ENCODE measurements at places on chromosomes 3 and 15.

DNA sequence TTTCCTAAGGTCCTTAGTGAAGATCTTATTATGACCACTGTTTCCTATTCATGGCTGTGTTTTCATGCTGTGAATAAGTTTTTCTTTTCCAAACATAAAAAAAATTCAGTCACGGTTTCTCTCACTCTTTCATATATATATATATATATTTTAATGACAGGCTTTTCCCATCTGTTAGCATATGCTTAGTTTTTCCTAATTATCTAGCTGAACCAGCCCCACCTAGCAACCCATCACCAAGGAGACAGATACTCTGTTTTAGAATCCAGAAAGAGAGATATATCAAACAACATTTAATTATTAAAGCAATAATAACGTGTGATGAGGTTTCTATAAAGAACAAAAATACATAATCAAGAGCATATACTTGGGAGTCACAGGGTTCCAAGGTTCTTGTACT is 58.3 kb downstream of the TMCC1 start:
- DNase-seq, result no peak

GRCh38 chr3:110811050-110811449 is 260.6 kb upstream of the NECTIN3 start:
- DNase-seq, result no peak

DNA sequence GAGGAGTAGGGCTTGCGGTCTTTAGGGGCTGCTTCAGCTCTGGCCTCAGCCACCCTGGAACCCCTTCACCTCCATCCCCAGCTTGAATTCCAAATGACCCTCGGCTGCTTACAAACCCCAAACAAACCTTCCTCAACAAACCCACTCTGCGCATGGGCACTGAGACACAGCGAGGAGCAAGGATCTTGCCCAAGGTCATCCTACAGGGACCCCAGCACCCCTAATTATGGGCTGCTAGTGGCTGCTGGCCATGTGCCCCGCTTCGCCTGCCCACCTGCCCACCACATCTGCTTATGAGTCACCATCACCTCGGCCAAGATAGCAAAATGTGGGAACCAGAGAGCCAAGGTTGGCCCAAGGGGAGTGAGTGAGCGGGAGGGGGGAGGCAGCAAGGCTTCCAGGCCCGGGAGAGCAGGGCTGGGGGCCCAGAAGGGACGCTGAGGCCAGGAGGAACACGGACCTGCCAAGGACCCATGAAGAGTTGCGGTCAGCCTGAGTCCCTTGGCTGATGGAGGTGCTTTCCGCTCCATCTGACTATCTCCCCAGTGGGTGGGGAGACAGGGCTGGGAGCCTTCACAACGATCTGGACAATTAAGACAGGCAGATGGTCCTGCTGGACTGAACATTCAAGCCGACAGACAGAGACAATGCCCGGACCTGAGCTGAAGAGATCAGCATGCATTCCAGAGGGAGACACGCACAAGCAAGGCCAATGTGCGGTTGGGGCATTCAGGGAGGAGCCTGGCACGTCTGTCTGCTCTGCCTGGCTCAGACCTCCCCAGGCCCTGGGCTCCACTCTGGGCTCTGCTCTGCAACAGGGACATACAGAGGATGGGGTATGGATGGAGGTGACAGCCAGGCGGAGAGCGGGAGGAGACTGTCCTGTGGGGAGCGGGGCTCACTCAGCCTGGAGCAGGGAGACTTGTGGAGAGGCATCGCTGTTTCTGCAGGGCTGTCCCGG is 10.8 kb upstream of the GRIP2 start:
- no peak for DNase-seq

GRCh38 chr15:33608714-33609113 is 297.9 kb downstream of the RYR3 start:
- DNase-seq, result no peak

GRCh38 chr15:80636675-80637074 is 58.4 kb upstream of the ABHD17C start:
- no peak for DNase-seq

- DNase-seq, result no peak
Observed at GRCh38 chr3:14222900-14223594, 44.4 kb downstream of the LSM3 start.

GRCh38 chr15:50066666-50067065 is 52.4 kb downstream of the ATP8B4 start:
- no peak for DNase-seq

DNA sequence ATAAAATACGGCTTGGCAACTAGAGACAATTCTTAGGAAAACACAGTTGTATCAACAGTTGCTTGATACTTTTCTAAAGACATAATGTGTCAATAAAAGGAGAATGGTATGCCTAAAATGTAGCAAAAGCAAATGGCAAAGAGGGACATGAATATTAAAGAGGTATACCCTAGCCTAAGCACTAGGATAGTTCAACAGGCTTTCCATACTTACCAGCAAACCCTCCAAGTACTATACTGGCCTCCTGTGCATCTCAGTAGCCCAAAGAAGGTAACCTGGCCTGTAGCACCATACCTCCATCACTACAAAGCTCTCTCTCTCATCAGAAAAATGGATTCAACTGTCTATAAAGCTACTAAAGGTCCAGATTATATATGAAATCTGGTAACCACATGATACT is 7.5 kb downstream of the SETD2 start:
- no peak for DNase-seq

DNA sequence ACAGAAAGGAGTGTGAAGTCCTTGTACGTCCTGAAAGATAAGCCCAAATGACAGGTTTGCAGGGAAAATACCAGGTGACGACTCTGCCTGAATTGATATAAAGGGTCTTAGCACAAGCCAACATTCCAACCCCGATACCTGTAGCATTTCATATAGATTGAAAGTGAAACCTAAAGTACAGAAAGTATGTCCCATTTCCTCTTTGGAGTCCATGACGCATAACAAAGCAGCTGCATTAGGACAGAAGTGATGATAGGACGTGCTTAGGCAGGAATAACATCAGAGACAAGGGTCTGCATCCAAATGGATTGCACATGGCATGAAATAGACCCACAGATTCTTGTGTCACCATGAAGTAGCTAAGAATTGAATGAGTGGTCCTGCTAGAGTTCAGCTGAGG is 187.0 kb upstream of the ROBO1 start:
- no peak for DNase-seq

DNA sequence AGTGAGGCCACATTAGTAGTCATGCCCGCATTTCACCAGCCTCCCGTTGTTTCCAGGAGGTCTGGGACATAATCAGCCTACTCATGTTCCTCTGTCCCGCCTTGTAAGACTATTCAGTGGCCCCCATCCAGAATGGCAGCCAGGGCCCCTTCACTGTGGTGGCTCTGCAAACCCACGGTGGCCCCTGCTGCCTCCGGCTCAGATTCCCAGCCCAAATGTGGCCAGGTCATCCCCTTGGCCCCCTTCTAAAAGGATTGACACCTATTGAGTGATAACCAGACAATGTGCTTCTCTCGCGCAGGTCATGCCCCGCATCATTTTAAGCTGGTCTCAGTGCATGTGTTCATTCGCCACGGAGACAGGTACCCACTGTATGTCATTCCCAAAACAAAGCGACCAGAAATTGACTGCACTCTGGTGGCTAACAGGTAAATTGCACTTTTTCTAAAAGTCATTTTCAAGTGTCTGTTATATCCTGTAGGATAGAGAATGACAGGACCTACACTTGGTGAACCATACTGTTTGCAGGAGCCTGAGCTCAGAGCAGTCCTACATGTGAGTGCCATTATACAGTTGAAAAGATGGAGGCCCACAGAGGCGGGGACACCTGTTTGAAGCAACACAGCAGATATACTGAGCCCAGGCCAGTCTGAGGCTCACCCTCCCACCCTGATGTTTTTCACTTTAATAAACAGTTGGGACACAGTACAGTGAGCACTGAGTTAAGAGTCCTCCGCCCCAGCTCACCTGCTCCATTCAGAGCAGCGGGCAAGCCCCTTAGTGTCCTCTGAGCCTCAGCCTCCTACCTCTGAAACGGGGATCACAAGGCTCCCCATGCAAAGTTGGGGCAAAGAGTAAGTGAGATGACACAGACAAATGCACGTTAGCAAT is 47.7 kb downstream of the PXYLP1 start:
- peak; percentile 41 for DNase-seq

All from DMS153 (cell line).